ENCODE measurements at places on chromosomes 1 and 21. TPM values are rescaled to one million over a fixed set of nuclear protein-coding genes. Genes with fewer than 3 reads are reported as not detected.

The PYCR2 gene
- 38.1 TPM for total RNA-seq

The LRRN2 gene
- total RNA-seq = 5.9 TPM

The NBPF6 gene
- total RNA-seq = not detected

The CFAP57 gene
- total RNA-seq = 0.18 TPM

The AVPR1B gene
- total RNA-seq = not detected

The GJA9 gene
- not detected for total RNA-seq

The SLC25A34 gene
- 1.0 TPM for total RNA-seq

The SPAG17 gene
- total RNA-seq = 0.67 TPM

The MRPS14 gene
- 20.3 TPM for total RNA-seq

The DNAI4 gene
- total RNA-seq = 6.9 TPM

The ATP1A2 gene
- total RNA-seq = 3.5 TPM

The SH2D2A gene
- 0.89 TPM for total RNA-seq

The AGO1 gene
- 35.1 TPM for total RNA-seq

The CCDC18 gene
- total RNA-seq = 4.2 TPM

The CFHR1 gene
- total RNA-seq = 0.23 TPM

The RBP7 gene
- 1.0 TPM for total RNA-seq

The EXTL1 gene
- 39.9 TPM for total RNA-seq

The KCNA2 gene
- 0.57 TPM for total RNA-seq

The ERO1B gene
- total RNA-seq = 2.0 TPM

The RHOU gene
- total RNA-seq = 3.5 TPM

The SIM2 gene
- total RNA-seq = 9.2 TPM

The GNAT2 gene
- total RNA-seq = not detected

The ETV3L gene
- not detected for total RNA-seq

The LDLRAD1 gene
- total RNA-seq = not detected

The ANGPTL3 gene
- total RNA-seq = not detected

The SLX9 gene
- 26.0 TPM for total RNA-seq

The SEMA6C gene
- 7.5 TPM for total RNA-seq

The DHCR24 gene
- total RNA-seq = 116 TPM

The S100A14 gene
- 0.38 TPM for total RNA-seq

The MIER1 gene
- 31.5 TPM for total RNA-seq

The TMIGD3 gene
- not detected for total RNA-seq

The ORC1 gene
- 2.1 TPM for total RNA-seq

The DVL1 gene
- total RNA-seq = 55.0 TPM

The ASCL5 gene
- not detected for total RNA-seq

The KCNE2 gene
- 0.27 TPM for total RNA-seq

The KRTAP13-3 gene
- not detected for total RNA-seq

The HOOK1 gene
- total RNA-seq = 1.7 TPM

The ARHGAP30 gene
- total RNA-seq = 0.25 TPM

The URB2 gene
- total RNA-seq = 9.5 TPM

The GABRD gene
- total RNA-seq = not detected

The MIB2 gene
- 73.6 TPM for total RNA-seq

The SLFNL1 gene
- 0.14 TPM for total RNA-seq

The MYCL gene
- total RNA-seq = 3.3 TPM

The SPATA45 gene
- 0.65 TPM for total RNA-seq

The CYB561D1 gene
- total RNA-seq = 9.4 TPM

The FAM3B gene
- total RNA-seq = not detected

The CRYAA gene
- total RNA-seq = not detected

The RAB42 gene
- total RNA-seq = 2.1 TPM

The WNT3A gene
- total RNA-seq = not detected

The IL19 gene
- total RNA-seq = not detected

The CELA3A gene
- not detected for total RNA-seq

The RIPK4 gene
- total RNA-seq = 1.8 TPM
